Right kidney (tissue), 9 donors: ENCODE measurements at places on chromosomes 5 and 9.

- no peak for DNase-seq
Measured at GRCh38 chr9:93111371-93112115, 15.5 kb downstream of the CARD19 start.

DNA sequence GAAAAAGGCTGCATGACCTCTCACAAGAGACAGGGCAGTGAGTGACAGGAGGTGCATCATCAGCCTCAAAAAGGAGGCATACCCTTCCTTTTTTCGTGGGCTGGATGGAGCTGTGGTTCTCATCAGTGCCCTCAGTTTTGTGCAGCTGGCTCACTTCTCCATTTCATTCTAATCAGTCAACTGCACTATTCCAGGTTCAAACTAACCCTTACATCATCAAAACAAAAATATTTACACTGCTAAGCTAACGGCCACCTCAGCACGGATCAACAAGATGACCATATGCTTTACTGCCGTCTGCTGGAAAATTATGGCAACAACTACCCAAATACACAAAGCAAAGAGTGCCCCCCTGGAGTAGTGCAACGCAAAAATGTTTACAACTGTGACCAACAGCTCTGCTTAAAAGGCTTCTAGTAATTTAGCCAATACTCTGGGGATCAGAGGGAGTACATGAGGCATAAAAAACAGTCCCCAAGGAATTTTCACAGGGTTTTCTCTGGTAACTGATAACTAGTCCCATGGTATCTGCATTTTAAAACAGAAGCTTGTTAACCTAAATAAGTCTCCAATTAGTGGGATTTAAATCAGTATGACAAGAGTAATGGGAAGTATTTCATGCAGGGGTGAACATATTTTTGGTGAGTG lies 10.8 kb downstream of the KCNV2 start:
- peak; percentile 41 for DNase-seq

DNA sequence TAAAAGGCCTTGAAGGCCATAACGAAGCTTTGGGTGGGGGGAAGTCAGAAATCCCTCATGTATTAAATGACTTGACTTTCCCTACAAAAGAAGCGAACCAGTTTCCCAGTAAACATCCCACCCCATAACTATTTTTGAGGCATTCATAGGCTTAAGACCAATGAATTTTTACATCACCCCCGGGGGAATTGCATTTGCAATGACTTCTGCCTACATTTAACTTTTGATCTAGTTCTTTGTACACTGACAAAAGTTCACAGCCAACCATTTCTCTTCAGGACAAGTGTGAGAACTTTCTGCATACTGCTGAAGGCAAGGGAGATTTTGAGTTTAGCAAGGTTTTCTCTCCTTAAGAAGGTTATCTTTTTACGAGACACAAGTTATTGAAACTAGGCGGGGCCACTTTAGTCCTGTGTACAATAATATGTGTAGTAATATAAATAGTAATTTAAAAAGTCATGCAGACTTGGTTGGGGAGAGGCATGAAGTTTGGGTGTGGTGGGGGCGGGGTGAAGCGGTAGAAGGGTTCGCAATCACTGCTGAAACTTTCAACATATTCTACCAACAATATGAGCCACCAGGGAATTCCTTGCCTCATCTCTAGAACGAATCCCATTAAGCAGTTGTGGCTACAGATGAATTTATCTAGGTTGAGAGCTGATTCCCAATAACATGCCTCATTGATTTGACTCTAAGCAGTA lies 2.5 kb downstream of the TJP2 start:
- DNase-seq = no peak

DNA sequence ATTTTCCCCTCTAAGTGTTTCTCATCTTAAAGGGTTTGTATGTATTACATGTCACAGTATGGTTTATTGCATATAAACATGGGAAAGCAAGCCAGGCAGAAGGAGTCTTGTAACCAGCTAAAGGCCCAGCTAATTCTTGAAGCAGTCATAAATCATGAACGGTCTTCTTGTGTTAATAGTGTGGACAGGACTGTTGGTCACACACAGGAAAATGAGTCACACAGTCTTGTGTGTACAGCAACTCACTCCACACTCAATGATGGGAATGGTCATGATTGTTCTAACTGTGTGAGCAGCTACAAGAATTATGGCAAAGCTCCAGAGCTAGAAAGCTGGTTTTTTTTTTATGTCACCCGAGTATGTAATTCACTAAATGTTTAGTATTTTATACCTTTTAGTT lies 123.9 kb downstream of the GHR start:
- no peak for DNase-seq

GRCh38 chr9:72917892-72918509 lies 34.9 kb downstream of the ALDH1A1 start:
- no peak for DNase-seq

DNA sequence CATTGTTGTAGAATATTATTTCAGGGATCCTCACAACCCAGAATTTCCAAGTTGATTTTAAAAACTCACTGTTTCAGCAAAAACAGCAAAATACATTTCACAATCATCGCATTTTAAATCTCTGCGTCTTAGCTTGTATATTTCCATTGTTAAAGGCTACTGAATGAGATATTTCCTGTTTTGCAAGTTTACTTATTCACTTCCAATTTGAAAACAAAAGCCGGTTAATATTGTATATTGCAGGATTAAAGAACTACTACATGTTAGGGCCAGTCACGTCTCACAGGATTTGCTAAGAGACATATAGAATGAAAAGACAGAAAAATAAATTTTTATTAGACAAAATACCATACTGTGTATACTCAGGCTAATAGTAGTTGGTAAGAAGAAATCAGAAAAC lies 395.9 kb upstream of the CDH9 start:
- DNase-seq = no peak

- no peak for DNase-seq
Measured at GRCh38 chr9:93316726-93317494, 133.0 kb downstream of the WNK2 start.

DNA sequence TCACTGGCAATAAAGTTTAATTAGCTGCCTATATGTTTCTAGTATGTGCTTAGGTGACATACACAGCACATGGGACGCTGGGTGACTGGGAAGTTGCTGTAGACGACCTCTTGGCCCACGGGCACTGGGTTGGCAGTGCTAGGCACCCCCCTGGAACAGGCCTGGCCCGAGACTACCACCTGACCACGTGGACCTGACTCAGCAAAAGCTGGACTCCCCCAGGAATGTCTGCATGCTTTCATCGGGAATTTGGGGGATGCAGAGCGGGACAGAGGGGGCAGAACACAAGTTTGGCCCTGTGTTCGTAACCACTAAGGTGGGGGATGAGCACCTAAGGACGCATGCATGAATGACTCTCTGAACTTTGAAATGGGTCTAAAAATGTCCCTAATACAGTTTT lies 16.6 kb upstream of the INPP5E start:
- no peak for DNase-seq

DNA sequence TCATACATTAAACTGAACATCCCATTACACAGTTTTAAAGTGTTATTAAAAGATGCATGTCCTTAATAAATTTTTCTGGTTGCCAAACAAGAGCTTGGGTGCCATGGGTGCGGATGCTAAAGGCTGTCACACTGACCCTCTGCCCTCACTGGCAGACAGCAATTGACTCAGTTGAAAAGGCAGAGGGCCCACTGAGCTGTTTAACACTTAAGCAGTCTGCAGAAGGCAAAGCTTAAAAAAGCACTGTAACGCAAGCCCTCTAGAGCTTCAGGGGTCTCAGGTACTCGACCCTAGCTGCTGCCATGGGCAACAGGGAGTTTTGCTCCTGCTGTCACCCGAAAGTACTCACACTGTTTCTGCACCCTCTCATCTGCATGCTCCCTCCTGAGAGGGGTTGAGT lies 726.4 kb upstream of the TYRP1 start:
- DNase-seq = no peak

GRCh38 chr9:90942555-90942954 lies 140.9 kb downstream of the SYK start:
- no peak for DNase-seq

- no peak for DNase-seq
Measured at GRCh38 chr5:176697934-176698538, 50.8 kb downstream of the TSPAN17 start.

- no peak for DNase-seq
Measured at GRCh38 chr5:40569546-40570270, 110.0 kb upstream of the PTGER4 start.

GRCh38 chr5:127396490-127397155 lies 106.0 kb downstream of the MEGF10 start:
- no peak for DNase-seq

DNA sequence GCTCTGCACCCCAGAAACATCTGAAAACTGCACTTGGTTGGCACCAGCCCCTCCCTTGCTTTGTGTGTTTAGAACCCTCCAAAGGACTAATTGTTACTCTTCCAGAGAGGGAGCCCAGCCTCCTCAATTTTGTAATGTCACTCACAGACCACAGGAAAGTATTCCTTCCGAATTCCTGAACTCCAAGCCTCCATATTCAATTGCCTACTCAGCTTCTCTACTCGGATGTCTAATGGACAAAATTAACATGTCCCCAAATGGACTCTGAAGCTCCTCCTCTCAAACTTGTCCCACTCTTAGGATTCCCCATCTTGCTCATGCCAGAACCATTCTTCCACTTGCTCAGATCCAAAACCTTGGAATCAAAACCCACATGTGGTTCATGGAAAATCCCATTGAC lies 3.9 kb upstream of the TMEM171 start:
- DNase-seq = no peak

DNA sequence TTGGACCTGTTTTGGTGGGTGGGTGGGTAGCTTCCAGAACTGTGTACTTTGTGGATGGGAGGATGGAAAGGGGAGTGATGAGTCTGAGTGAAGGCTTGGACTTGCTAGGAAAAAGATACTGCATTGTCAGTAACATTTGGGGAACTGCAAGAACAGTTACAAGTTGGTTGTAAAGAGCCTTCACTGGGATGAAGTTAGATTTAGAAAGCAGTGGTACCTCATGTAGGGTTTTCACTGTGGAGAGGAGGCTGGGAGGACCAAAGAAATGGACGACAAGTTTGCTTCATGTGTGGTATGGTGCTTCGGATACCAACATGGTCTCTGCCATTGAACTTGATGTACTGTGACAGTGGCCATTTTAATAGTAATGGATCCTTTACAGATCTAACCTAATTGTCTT lies 50.3 kb downstream of the RAD23B start:
- no peak for DNase-seq

- no peak for DNase-seq
Measured at GRCh38 chr5:180723936-180724335, 15.9 kb downstream of the OR2Y1 start.

GRCh38 chr9:8890695-8891094 lies 1091.1 kb upstream of the DMAC1 start:
- DNase-seq = no peak

GRCh38 chr9:5448016-5448415 lies 2.3 kb upstream of the CD274 start:
- no peak for DNase-seq

- no peak for DNase-seq
Measured at GRCh38 chr5:749101-749670, 35.3 kb downstream of the ZDHHC11B start.

DNA sequence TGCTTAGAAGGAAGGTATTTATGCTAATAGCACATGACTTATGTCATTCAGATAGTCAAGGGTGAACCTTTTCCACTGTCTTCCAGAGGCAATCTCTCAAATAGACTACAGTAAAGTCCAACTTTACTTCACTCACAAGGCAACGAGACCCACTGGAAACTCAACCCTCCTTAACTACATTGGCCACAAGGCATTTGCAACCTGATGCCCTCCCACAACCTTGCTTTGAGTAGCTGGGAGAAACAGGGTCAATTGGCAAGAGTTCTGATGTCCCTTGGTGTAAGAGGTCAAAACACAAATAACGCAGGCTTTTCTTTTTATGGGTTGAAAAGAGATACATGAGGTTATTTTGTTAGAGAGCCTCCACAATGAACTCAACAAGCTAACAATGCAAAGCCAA lies 6.1 kb downstream of the GAS1 start:
- no peak for DNase-seq

GRCh38 chr5:172855597-172856292 lies 21.7 kb downstream of the ERGIC1 start:
- no peak for DNase-seq

DNA sequence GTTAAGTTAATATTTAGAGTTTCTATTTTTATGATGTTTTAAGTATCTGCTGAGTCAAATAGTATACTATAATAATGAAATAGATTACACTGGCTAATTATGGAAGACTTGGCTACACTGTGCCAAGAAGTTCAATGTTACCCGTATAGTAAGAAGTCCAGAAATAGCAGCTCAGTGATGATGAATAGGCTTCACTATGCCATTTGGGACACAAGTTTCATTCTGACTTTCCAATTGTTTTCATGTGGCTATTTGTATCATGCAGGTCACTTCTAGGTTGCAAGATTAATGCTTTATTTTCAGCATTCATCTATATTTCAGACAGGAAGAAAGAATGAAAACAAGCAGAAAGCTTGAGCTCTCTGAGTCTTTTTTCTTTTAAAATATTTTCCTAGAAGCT lies 194.5 kb upstream of the RIOK2 start:
- DNase-seq = no peak

GRCh38 chr5:133581918-133582317 lies 30.4 kb downstream of the FSTL4 start:
- DNase-seq = no peak

GRCh38 chr9:130454096-130454811 lies 9.5 kb downstream of the ASS1 start:
- no peak for DNase-seq

GRCh38 chr9:136363949-136364748 lies 605 bp upstream of the DNLZ start:
- peak; percentile 83 for DNase-seq

DNA sequence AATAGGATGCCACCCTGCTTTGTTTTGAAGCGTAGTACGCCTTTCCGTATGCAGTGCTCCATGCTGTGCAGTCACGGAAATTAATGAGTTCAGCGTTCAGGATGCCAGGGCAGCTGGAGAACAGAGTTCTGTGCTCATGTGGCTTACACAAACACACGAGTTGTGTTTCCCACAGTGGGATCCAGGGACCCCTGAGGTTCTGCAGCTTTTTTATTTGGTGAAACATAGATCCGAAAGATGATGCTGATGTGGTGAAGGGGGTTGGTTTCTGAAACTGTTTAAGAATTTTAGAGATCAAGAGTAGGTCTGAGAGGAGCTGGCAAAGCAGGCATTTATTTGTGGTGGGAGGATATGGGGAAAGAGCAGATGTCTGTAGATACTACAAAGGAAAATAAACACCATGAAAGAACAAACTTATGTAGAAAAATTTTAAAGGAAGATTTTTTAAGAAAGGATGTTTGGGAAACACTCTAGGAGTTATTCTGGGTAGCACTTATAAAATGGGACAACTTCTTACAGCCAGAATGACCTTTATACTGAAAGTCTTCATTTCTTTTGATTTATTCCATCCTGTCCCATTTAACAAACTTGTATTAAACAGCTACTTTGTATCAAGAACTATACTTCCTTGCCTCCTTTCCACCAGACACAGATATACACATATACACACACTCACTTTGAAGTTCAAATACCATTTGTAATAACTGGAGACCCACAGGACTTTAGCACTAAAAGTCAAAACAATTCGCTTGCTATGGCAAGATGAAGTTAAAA lies 52.7 kb downstream of the ITGA1 start:
- no peak for DNase-seq

- DNase-seq = no peak
Measured at GRCh38 chr5:53508125-53508524, 27.7 kb downstream of the FST start.
